HCT116 (cell line): ENCODE measurements at places on chromosomes 5 and 9.
A peak's percentile ranks its signal among the peaks of the same experiment; 100 is the strongest.

- DNase-seq, result no peak
Measured at GRCh38 chr5:862367-863243, 11.8 kb upstream of the ZDHHC11 start.

GRCh38 chr9:70964861-70965260 is 156.6 kb downstream of the TRPM3 start:
- no peak for DNase-seq

DNA sequence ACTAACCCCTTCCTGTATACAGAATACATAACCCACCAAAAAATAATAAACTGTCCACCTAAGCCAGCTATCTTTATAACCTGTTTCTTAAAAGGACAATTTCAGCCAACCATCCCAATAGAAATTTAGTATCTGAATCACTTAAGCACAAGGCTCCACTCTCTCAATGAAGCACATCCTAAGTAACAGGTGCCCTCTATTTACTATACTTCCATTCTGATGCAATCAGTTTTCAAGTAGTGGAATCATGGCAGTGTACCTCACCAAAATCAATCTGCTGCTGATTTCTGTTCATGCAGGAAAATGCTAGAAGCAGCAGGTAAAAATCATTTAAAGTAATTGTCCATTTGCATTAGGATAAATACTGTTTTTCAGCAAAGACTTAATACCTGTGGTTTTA is 4.8 kb downstream of the MTX3 start:
- no peak for DNase-seq

- no peak for DNase-seq
Measured at GRCh38 chr5:24428345-24428744, 216.4 kb downstream of the CDH10 start.

DNA sequence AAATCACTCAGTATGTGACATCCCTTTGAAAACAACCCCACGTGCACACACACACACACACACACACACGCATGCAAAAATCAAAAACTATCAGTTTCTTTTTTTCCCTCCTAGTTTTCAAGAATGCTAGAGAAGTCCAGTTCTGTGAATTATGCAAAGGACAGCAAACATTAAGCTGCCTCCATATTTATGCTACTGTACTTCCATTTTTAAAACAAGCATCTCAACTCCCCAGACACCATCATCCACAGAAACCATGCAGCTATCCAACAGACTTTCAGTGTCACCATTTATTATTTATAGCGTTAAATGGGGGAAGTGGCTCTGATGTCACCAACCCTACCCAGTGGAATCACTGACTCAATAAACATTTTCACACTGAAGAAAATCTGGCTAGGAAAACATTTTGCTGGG is 1.6 kb downstream of the FBXW11 start:
- no peak for DNase-seq

DNA sequence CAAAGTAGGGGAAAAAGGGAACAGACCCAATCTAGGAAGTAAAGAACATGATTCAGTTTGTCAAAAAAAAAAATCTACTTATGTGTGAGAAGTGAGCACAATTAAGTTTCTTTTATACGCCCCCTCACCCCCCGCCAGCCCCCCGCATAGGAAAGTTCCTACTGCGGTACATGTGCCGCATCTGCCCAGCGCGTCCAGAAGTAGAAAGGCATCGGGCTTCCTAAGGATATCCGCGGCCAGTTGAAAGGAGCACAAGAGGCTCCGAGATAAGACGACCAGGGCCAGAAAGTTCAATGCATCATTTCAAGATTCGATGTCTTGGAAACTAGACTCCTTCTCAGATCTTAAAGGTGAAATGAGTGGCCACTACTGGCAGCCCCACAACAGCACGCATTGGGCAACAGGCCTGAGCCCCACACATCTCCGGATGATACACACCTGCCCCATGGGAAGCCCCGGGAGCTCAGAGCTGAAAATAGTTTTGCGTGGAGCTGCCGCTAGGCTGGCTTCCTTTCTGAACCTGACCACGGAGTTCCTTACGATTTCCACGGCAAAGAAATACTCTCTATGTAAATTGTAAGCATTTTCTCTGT is 203.9 kb downstream of the RAB3C start:
- no peak for DNase-seq

DNA sequence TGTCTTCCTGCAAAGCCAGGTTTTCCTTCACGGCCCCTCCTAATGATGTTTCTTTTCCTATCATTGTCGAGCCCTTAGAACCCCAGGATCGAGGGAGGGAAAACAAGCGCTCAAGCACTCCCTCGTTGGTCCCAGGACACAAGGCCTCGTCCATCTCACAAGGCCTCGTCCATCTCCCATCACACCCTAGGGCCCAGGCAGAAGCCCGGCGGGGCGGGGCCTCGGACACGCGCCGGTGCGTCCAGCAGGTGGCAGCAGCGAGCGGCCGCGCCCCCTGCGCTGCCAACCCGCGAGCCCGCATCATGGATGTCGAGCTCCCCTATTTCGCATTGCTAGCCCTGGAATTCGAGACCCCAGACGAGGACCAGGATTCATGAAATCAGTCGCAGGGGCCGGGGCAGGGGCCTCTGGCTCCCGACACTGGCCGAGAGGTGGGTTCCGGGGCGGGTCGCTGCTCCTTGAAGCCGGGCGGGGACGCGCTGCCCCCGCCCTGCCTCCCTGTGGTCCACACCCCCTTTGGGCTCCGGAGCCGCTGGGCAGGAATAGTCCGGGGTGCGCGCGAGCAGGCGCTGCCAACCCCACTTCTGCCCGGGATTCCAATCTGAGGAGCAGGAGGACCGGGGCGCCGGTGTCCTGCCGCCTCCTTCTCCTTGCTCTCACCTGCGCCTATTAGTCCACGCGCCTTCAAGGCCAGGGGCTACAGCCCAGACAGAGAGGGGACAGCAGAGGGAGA is at the start of gene ABLIM3:
TSS of gene ABLIM3 (plus strand) at position 270 of the 733 bp plus-strand sequence. CDS start 603 bp downstream, outside the sequence.
- DNase-seq, result no peak

DNA sequence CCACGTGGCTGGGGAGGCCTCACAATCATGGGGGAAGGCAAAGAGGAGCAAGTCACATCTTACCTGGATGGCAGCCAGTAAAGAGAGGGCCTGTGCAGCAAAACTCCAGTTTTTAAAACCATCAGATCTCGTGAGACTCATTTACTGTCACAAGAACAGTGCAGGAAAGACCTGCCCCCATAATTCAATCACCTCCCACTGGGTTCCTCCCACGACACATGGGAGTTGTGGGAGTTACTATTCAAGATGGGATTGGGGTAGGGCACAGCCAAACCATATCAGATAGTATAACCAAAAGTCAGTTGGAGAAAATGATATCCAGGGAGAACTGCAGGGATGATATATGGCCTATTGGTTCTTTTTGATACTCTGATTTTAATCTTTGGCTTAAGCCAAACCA is 10.0 kb upstream of the CAVIN4 start:
- no peak for DNase-seq

DNA sequence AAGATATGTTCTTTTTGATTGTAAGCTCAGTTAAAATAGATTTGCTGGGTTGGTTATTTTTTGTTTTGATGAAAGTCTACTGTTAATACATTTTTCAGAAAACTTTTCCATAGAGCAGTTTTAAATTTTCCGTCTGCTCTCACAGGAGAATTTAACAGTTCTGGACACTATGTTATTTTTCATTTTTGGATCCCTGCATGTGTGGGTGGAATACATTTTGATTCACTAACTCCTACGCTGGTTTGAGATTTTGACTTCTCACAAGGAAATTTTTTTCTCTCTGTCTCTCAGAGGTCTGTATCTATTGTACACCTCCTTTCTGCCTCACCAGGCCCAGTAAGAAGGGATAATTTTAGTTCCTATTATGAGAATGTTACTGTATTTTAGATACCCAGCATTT is 502.4 kb downstream of the CDH10 start:
- DNase-seq, result no peak

DNA sequence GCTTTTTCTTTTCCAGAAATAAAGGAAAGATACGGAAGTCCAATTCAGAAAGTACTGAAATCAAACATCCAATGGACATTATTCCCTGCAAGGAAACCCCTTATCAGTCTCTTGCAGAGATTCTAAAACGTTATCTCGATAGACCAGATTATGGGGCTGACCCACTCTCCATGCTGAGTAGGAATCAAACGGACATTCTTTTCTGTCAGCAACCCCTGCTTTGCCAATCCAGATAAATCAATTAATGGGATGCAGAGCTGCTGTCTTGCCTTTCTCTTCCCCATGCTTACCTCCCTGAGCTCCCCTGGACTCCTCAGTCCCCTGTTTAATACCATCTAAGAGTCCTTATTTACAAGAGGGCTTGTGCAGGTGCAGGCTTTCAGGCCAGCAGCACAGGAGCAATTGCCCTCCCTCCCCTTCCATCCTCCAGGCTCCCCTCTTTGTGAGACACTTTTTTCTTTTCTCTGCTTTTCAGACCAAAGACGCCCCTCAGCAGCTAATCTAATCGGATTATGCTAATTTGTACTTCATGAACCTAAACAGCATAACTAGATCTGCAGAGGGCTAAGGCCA is 14.2 kb downstream of the TAL2 start:
- DNase-seq, result no peak

GRCh38 chr5:111914966-111915636 is 158.1 kb upstream of the NREP start:
- no peak for DNase-seq

DNA sequence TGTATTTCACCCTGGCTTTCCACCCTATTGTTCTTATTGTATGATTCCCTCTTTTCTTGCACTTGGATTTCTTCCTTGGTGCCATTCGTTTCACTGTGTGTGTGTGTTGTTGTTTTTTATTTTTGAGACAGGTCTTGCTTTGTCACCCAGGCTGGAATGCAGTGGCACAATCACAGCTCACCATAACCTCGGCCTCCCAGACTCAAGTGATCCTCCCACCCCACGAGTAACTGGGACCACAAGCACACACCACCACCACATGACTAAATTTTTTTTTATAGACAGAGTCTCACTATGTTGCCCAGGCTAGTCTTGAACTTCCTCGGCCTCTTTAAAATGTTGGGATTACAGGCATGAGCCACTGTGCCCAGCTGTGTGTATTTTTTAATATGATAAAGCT is 72.0 kb downstream of the MLLT3 start:
- DNase-seq, result no peak

DNA sequence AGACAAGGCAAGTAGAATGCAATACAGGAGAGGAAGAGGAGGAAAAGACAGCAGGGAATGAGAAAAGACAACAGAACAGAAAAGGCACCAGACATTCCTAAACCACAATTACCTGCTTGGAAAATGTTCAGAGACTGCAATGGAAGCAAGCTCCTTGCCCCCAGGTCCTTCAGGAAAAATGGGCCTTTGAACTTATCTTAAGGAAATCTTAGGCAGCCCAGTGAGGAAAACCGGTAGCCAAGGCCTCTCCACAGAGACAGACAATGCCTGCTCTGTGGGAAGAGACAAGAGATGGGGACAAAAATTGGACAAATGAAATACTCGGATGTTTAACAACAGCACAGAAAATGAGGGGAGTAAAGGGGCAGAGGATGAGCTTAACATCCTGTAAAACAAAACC is 31.2 kb downstream of the HTR4 start:
- DNase-seq, result no peak

DNA sequence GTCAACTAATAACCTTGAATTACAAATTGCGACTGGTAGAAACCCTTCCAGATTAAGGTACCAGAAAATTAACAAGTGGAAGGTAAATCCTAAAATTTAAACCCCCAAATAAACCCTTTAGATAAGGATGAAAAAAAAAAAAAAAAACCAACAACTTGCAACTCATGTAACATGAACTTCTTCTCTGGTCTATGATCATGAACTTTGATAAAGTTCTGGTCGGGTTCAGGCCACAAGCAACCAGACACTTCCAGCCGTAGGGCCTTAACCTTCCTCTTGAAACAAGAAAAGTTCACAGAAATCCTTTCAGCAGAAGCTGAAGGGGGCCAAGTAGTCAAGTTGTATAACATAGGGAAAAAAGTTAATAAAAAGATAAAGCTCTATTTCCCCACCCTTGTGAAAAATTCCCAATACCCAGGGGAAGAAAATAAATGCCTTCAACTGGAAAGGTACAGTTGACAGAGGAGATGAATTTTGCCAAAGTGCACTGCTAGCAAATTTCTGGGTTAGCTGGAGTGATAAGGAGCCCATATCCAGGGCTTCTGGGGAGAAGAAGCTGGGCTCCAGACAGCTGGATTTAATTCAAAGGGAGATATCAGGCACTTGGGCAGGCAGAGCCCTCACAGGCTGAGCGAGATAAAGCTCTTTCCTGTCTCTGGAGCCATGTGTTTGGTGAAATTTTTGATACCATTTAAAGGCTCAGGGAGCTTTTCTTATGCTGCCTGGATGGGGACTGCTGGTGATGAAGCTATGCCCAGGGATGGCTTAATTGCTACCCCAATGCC is 234.2 kb upstream of the PANK3 start:
- no peak for DNase-seq

- DNase-seq, result peak; percentile 3
Measured at GRCh38 chr9:131954299-131954698, 125.4 kb downstream of the MED27 start.

- DNase-seq, result no peak
Measured at GRCh38 chr5:66989781-66990180, 206.8 kb downstream of the CD180 start.

GRCh38 chr5:126438267-126438666 is 15.1 kb downstream of the GRAMD2B start:
- no peak for DNase-seq

DNA sequence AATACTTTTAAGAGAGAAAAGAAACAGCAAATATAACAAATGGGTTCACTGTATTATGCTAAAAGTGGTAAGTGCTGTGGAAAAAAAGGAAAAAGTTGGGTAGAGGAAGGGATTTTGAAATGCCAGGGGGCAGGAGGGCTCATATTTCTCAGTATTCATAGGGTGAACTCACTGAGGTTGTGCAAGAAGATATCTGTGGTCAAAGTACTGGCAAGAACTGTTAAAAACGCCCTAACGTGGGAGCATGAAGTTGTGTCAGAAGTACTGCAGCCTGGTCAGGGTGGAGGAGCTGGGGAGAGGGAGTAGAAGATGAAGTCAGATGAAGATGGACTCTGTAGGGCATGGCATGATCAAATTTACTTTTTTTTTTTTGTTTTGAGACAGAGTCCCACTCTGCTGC is 31.2 kb upstream of the SLC28A3 start:
- DNase-seq, result no peak

- no peak for DNase-seq
Measured at GRCh38 chr5:88049737-88050136, 218.9 kb downstream of the TMEM161B start.

DNA sequence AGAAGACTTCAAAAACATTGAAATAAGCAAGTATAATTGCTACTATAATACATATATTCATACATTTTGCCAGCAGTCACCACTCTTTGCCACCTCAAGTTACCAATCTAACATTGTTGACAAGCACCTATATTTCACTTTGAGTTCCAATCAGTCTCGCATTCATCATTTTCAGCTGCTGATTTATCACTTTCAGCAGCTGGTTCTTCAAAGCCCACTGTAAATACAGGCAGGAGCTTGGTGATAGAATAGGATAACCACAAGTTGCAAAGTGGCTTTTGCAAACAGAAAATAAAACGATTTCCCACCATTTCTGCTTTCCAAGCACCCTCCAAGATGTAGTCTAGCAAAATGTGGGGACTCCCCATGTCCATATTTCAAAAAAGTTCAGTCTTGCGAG is 114.2 kb upstream of the ITGA1 start:
- DNase-seq, result no peak

- peak; percentile 13 for DNase-seq
Measured at GRCh38 chr5:40879163-40879942, 29.9 kb upstream of the C7 start.
